ENCODE measurements at places on chromosomes 5 and 9.

GRCh38 chr5:59656351-59657254 is 236.9 kb downstream of the PDE4D start:
- DNase-seq, result no peak

- DNase-seq, result no peak
These were observed 1378.7 kb upstream of the C9orf72 start for GRCh38 chr9:28951945-28952344.

- DNase-seq, result no peak
These were observed 1.4 kb downstream of the IL11RA start for GRCh38 chr9:34653151-34654072.

GRCh38 chr5:72234265-72234700 is 85.8 kb downstream of the MRPS27 start:
- no peak for DNase-seq

- no peak for DNase-seq
These were observed 44.1 kb upstream of the ITGA2 start for GRCh38 chr5:52945040-52945439.
